NCI-H774 (cell line): ENCODE measurements at places on chromosomes 5 and 9.
A peak's percentile ranks its signal among the peaks of the same experiment; 100 is the strongest.

GRCh38 chr9:96856363-96857286 lies 2.3 kb upstream of the ZNF782 start:
- DNase-seq = peak; percentile 51

DNA sequence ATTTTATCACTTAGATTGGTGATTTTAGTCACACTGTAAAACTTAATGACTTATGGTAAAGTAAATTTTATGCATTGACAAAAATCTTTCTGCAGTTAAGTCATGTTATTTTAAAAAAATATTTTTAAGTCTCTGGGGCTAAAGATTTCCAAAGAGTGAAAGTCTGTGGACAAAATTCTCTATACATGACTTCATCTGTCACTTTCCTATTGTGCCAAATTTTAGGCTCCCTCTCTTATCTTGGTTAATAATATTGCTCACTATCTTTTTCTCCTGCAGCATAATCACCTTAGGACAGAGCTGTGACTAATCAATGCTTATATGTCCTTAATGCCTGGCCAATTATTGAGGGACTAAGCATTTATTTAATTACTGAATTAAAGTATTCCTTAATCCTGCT lies 15.2 kb downstream of the LURAP1L start:
- no peak for DNase-seq

DNA sequence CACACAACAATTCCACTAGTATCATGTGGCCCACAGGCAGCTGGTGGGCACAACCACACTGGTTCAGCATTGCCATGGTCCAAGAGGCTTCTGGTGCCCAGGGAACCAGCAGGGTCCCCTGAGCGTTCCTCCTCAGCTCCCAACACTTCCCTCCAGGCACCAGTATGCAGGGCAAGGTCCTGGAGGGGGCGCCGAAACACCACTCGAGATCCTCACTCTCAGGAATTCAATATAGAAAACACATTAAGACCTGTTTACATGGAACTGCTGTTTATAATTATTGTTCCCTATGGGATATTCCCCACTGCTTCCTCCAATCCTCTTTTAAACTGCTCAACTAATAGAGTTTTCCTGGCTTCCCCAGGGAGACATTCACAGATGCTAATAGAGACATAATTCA lies 91.9 kb upstream of the GABRP start:
- no peak for DNase-seq

GRCh38 chr5:74320526-74320925 lies 320.0 kb downstream of the ENC1 start:
- DNase-seq = no peak

DNA sequence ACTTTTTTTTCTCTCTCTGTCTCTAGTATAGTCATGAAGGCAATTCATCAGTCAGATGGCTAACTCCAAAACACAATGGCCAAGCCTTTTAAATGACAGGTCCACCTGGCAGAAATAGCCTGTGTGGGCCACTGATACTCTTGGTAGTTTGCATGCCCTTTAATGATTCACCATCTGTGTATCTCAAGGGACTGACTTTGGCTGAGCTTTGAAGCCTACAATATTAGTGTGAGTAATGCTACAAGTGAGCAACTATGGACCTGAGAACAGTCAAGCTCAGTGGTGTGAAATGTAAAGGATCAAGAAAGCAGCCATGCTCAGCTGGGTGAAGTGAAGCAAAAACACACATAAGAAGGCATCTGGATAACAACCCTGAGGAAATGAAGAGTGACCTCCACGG lies 506.9 kb downstream of the TLE1 start:
- no peak for DNase-seq

GRCh38 chr9:36976371-36977030 lies 57.6 kb downstream of the PAX5 start:
- DNase-seq = no peak

DNA sequence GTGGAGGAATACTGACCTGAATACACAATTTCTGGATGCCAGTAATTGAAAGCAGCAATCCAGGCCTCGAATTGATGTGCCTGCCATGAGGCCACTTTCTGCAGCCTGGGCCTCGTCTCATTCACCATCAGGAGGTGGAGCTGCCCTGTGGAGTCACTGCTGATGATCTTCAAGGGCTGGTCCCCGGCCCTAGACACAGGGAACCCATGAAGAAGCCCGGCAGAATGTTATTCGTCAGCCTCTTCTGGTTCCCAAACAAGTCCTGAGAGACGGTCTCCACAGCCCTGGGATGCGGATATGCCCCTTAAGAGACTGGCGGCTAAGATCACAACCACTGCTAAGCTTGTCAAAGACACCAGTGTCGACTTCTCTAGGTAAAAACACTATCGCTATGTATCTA lies 4.5 kb downstream of the DPH7 start:
- no peak for DNase-seq

- DNase-seq = no peak
Observed at GRCh38 chr5:142316681-142317080, 8.1 kb downstream of the SPRY4 start.

DNA sequence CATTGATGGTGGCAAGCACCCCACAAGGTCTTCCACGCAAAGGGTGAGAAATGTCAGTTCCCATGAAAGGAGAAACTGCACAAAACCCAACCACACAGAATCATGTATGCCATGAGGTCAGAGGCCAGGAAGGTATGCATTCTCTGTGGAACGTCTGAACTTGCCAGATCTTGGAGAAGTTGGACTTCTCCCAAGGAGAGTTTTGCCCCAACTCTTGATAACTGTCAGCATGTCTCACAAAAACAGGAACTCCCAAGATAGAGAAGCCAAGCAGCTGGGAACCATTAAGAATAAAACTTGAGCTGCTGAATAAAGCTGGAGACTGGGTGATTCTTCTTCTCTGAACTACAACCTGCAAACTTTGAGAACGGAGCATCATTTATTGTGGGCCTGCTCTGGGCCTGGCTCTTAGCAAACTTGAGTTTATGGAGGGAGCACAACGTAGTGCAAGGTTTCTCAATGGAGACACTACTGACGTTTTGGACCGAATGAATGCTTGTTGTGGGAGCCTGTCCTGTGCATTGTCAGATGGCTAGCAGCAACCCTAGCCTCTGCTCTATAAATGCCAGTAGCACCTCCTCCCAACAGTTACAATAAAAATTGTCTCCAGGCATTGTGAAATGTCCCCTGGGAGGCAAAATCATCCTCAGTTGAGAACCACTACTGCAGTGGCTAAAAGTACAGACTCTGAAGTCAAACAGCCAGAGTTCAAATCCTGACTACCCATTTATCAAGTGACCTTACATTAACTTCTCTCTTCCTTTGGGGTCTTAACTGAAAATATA lies 193.5 kb downstream of the ACTL7B start:
- no peak for DNase-seq

- DNase-seq = peak; percentile 14
Observed at GRCh38 chr9:102035929-102036328, 297.5 kb upstream of the GRIN3A start.

- DNase-seq = no peak
Observed at GRCh38 chr5:25754895-25755294, 1110.1 kb upstream of the CDH10 start.

DNA sequence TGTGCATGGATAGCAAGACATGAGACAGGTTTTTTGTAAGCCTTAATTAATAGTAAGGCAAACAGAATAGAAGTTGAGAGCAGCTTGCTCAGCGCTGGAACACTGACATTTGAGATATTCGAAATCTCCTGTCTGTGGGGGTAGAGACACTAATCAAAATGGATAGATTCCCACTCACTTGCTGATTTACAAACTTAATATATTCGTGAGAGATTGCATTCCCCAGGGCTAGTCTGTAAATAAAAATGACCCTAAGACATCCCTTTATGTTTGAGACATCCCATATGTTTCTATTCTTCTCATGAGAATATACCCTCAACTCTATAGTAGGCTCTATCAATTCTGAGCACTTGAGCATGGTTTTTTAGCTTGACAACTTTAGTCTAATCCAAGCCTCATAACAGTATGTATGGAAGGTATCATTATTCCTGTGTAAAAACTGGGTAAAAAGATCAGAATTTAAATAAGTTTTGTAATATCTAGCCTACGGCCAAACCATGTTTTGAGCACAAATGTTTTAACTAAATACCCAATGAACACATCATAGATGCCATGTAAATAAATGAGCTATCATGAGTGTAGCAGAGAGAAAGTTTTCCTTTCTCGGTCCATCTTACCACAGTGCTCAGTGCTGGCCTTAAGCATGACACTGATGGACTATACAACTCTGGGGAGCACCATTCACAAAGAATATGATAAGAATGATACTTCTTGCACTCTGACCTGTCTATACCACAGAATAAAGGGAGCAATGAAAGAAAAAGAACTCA lies 609.2 kb downstream of the PSAT1 start:
- DNase-seq = no peak

GRCh38 chr9:132978451-132979131 lies at the start of gene GFI1B:
Gene GFI1B (plus strand): TSS chr9:132978694. CDS start chr9:132986679, 7,985 bp downstream.
- DNase-seq = peak; percentile 3

- DNase-seq = no peak
Observed at GRCh38 chr9:89845862-89846261, 241.1 kb downstream of the GADD45G start.

DNA sequence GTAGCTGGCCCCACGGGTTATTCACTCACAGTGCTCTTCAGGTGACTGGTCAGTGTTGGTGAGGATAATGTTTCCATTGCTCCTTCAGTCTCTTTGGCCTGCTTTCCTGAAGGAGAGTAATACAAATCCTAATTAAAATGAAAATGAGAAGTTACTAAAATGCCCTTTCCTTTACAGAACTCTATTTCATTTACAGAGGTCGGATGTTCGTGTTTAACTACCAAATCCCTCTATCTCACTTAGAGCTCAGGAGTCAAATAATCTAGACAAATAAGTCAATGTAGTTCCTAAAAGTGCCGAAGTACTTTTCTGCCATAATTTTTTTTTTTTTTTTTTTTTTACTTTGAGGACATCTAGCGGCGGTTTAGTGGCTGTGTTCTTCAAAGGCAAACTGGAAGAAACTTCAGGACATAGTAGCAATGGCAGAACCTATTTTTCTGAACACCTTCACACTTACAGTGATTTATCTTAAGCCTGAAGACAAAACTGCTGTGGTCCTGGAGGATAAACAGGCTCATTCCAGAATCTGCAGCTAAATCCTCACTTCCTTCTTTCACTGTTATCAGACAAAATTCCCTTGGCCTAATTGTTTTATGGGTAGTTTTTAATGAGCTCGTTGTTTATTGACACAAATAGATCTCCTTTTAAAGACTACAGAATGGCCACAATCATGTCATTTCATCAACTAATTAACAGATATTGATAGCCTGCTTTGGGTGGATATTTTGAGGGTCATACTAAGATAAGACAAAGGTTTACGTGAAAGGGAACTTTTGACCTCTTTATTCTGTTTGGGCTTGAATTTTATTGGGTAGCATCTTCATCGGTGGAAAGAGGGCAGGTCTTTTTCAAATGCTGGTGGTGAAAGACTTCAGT lies 207.6 kb upstream of the DMRTA1 start:
- peak; percentile 31 for DNase-seq

GRCh38 chr5:123156577-123157296 lies 67.7 kb downstream of the PRDM6 start:
- DNase-seq = no peak

DNA sequence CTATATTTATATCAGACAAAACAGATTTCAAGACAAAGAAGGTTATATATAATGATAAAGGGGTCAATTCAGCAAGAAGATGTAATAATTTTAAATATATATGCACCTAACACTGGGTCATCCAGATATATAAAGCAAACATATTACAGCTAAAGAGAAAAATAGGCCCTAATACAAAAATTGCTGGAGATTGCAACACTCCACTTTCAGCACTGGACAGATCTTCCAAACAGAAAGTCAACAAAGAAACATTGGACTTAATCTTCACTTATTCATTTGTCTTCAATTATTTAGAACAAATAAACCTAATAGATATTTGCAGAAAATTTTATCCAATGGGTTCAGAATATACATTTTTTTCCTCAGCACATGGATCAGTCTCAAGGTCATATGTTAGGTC lies 45.8 kb downstream of the MEIKIN start:
- no peak for DNase-seq

- no peak for DNase-seq
Observed at GRCh38 chr5:131210151-131210510, 39.4 kb downstream of the LYRM7 start.

DNA sequence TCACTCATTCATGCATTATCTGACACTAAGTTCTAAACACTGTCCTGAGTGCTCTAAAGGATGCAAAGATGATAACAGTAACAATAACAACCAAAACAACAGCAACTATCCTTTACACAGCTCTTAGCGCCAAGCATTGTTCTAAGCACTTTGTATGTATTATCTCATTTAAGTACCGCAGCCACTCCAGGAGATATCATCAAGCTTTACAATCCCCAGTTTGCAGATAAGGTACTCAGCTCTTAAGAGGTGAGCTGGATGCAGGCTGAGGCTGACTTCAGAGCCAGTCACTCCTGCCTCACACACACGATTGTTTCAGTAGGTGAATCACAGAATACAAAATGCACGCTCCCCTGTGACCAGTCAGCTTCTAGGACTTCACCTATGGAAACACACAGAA lies 141.8 kb downstream of the PAX5 start:
- no peak for DNase-seq

DNA sequence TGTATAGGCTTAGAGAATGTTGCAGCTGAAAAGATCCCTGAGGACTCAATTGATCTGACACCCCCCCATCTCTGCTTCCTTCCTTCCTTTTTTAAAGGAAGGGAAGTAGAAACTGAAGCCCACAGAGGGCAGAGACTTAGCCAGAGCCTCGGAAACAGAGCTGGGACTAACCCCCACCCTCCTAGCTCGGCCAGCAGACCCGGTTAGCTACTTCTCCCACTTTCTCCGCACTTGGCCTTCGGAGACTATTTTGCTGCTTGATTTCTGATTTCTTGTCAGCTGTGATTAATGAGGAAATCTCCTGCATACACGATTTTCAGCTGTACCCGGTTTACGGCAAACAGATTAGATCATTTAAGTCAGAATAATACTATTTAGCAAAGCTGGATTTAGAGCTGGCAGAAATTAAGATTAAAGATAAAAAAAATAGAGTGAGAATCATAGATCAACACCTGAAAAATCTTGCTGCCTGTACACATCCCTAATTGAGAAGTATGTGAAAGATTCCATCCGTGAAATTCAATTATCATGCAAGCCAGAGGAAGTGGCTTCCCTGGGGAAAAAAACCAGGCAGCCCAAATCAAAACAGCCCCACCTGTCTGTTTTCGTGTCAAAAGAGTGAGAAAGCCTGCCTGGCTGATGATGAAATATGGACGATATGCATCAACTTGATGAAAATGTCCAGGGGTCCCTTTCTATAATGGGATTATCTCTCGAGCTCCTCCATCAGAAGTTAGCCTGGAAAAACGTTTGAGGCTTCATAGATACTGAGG lies 159.5 kb upstream of the SHB start:
- no peak for DNase-seq
